Purkinje cell (primary cell): ENCODE measurements at places on chromosomes 4 and X. TPM values are rescaled to one million over a fixed set of nuclear protein-coding genes. Genes with fewer than 3 reads are reported as not detected.

Gene PYURF
- polyA plus RNA-seq = 141 and 209 TPM in 2 replicates

Gene F8A2
- not detected in 2 replicates for polyA plus RNA-seq

Gene GLRA3
- polyA plus RNA-seq = 13.2 and 18.9 TPM in 2 replicates

Gene SHOX
- not detected in 2 replicates for polyA plus RNA-seq

Gene KCND1
- polyA plus RNA-seq = not detected in 2 replicates

Gene TRIM2
- 184 and 195 TPM in 2 replicates for polyA plus RNA-seq

Gene PPBP
- polyA plus RNA-seq = not detected in 2 replicates

Gene UBA1
- 66.3 and 88.7 TPM in 2 replicates for polyA plus RNA-seq

Gene PABPC1L2B
- 4.0 TPM in 1 of 2 replicates, not detected in the other for polyA plus RNA-seq

Gene ITGB1BP2
- polyA plus RNA-seq = not detected in 2 replicates

Gene RENBP
- polyA plus RNA-seq = not detected in 2 replicates

Gene COL4A6
- polyA plus RNA-seq = 0.26 TPM in 1 of 2 replicates, not detected in the other

Gene NWD2
- polyA plus RNA-seq = 21.9 and 25.4 TPM in 2 replicates

Gene ADH1A
- polyA plus RNA-seq = not detected in 2 replicates

Gene EVC
- 0.16 TPM in 1 of 2 replicates, not detected in the other for polyA plus RNA-seq

Gene CXXC4
- polyA plus RNA-seq = 5.4 and 13.9 TPM in 2 replicates

Gene UGT2B17
- not detected in 2 replicates for polyA plus RNA-seq

Gene PHOX2B
- polyA plus RNA-seq = not detected in 2 replicates

Gene NAT8L
- polyA plus RNA-seq = 3.7 and 6.3 TPM in 2 replicates

Gene CSN1S1
- polyA plus RNA-seq = not detected in 2 replicates

Gene RAB40A
- 0.27 TPM in 1 of 2 replicates, not detected in the other for polyA plus RNA-seq

Gene PLK4
- 0.73 and 0.90 TPM in 2 replicates for polyA plus RNA-seq

Gene MAGEE2
- 5.1 TPM in 1 of 2 replicates, not detected in the other for polyA plus RNA-seq

Gene IBSP
- polyA plus RNA-seq = 0.62 TPM in 1 of 2 replicates, not detected in the other
